ENCODE measurements at places on chromosomes 3 and 15. TPM values are rescaled to one million over a fixed set of nuclear protein-coding genes. Genes with fewer than 3 reads are reported as not detected.

CAND2 gene
- total RNA-seq = 2.6 TPM

ARRDC4 gene
- 40.5 TPM for total RNA-seq

ETFA gene
- total RNA-seq = 67.3 TPM

CHST13 gene
- total RNA-seq = 2.8 TPM

CEP152 gene
- total RNA-seq = 58.9 TPM

DNA sequence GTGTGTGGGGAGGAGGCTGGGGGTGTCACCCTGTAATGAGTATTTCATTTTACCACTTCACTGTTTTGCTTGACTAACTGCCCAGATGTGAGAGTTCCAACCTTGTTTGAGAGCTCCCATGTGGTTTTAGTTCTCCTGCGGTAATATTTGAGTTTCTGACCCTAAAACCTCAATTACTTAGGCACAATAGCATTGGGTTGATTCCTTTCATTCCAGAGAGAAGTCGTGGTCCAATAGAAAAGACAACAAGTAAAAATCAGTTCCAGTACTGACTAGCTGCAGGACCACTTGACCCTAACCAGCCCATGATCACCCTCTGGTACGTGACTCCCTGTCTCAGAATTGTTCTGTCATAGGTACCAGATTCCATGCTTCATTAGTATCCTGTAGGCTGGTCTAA lies 630.4 kb downstream of the CADM2 start:
- H3K27me3 ChIP-seq = no peaks in the 10 kb centered on the region
- no peak overlapping the region for H3K4me3 ChIP-seq
- H3K36me3 ChIP-seq = no peaks in the 10 kb centered on the region
- DNase-seq = no peak
- no peaks in the 10 kb centered on the region for H3K4me1 ChIP-seq

GRCh38 chr3:122063908-122064307 lies 8.7 kb downstream of the CD86 start:
- DNase-seq = no peak
- H3K4me1 ChIP-seq = no peaks in the 10 kb centered on the region
- H3K4me3 ChIP-seq = no peak overlapping the region
- H3K27ac ChIP-seq = no peak overlapping the region
- no peaks in the 10 kb centered on the region for H3K36me3 ChIP-seq

GRCh38 chr3:159988617-159989271 lies at the start of gene IL12A:
Gene IL12A, plus strand, starts transcription at chr3:159988835.
- H3K4me1 ChIP-seq = peaks cover 10% of the 10 kb centered on the region
- peak; percentile 72 for DNase-seq
- no peaks in the 10 kb centered on the region for H3K27me3 ChIP-seq

DNA sequence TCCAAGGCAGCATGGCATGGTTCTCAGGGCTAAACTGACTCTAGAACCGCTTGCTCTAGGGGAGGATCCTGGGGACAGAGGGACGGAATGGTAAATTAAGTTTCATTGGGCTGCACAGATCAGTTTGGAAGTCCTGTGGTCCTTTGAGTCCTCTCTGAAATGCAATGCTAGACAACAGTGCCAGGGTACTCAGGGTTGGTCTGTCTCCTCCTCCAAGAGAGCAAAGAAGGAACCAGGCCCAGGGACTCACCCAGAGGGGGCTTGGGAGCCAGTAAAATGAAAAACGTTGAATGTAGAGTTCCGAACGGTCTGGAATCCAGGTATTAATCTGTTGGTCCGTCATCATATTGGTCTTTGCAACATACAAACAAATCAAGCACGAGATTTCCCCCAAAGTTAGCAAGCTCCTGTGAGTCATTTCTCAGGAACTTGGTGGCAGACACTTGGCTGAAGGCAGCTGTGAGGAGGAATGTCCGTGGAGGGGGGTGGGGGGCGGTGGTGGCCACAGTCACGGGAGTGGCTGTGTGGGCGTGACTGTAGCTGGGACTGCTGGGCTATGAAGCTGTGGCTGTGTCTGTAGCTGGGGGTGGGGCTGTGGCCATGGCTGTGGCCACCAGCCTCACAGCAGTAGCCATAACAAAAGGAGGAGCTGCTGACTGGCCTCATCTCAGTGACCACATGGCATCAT lies 361.0 kb downstream of the SHQ1 start:
- H3K4me3 ChIP-seq = no peak overlapping the region
- peak overlapping the region; percentile 70 for H3K27ac ChIP-seq
- DNase-seq = peak; percentile 86
- peaks cover 51% of the 10 kb centered on the region for H3K4me1 ChIP-seq

DNA sequence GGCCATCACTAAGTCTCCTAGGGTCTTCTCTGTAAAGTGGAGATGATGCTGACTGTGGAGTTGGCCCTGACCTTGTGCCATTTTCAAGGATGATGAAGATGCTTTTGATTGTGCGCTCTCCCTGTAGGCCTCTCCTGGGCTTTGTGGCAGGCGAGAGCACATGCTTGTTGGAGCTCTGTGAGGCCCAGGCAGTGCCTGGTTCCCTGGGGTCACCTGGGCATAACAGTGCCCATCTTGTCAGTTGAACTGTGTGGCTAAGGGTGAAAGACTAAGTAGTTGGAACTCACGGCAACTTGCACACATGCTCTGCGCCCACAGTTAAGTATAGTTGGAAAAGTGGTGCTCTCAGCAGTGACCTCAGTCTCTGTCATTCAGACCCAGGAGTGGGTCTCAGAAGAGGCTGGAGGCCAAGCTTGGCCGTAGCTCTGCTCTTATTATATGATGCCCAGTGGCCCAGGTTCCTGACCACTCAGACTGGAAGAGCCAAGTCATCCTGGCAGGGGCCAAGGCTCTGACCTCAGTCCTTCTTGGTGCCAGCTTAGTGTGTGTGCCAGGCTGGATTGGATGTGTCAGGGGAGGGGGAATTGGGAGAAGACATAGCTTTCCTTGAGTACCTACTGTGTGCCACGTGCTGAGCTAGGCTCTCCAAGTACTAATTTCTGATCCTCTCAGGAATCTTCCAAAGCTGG lies 154.6 kb downstream of the EEFSEC start:
- H3K36me3 ChIP-seq = peaks cover 3% of the 10 kb centered on the region
- no peak overlapping the region for H3K4me3 ChIP-seq
- no peaks in the 10 kb centered on the region for H3K27me3 ChIP-seq
- H3K4me1 ChIP-seq = peaks cover 7% of the 10 kb centered on the region

- H3K27ac ChIP-seq = peak overlapping the region; percentile 7
- no peak overlapping the region for H3K4me3 ChIP-seq
- no peak for DNase-seq
- no peaks in the 10 kb centered on the region for H3K27me3 ChIP-seq
- H3K36me3 ChIP-seq = no peaks in the 10 kb centered on the region
- H3K4me1 ChIP-seq = no peaks in the 10 kb centered on the region
These were observed 141.2 kb downstream of the SERPINI1 start for GRCh38 chr3:167876620-167877281.

GRCh38 chr3:127698691-127699415 lies 26.1 kb downstream of the ABTB1 start:
- peaks cover 28% of the 10 kb centered on the region for H3K4me1 ChIP-seq
- DNase-seq = no peak
- peak overlapping the region; percentile 83 for H3K27ac ChIP-seq
- no peaks in the 10 kb centered on the region for H3K27me3 ChIP-seq
- H3K36me3 ChIP-seq = peaks cover 7% of the 10 kb centered on the region

DNA sequence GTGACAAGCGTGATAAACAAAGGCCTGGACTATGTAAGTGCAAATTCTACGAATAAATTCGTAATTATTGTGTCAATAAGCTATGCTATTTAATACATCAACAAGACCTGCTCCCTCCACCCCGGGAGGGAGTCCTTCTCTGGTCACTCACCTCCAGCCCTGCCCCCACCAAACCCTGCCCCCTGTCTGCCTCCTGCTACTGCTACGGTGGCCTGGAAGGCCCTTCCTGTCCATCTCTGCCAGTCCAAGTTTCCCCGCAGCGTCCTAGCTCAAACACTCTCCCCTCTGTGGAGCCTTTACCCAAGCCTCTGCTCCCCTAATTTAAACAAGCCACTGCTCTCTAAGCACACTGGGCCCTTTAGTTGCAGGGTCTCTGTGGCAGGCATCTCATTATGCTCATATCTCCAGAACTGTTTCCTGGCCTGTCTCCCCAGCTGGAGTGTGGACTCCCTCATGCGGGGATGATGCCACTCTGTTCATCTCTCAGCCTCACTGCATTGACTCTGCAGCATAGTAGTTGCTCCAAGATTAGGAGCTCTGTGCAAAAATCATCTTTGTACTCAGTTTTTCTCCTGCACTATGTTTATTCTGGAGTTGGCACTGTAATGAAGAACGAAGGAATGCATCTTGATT lies 241.2 kb downstream of the NTRK3 start:
- H3K4me3 ChIP-seq = no peak overlapping the region
- no peak overlapping the region for H3K27ac ChIP-seq
- no peaks in the 10 kb centered on the region for H3K4me1 ChIP-seq
- no peaks in the 10 kb centered on the region for H3K27me3 ChIP-seq
- no peaks in the 10 kb centered on the region for H3K36me3 ChIP-seq

DNA sequence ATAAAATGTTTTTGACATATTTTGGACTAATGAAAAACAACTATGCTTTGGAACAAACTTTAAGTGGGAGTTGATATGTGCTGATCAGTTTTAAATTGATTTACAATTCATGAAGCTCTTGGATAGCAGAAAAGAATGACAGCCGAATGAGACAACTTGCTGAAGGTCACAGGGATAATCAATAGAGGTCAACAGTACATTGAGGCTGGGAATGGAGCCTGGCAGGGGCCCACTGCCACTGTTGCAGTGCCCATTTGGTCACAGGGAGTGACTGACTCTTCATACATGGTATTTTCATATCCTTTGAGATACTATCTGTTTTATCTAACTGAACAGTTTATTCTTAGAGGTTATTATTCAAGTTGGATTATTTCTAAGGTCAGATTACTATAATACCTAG lies 58.7 kb upstream of the EIF5A2 start:
- H3K4me3 ChIP-seq = no peak overlapping the region
- DNase-seq = no peak
- H3K4me1 ChIP-seq = no peaks in the 10 kb centered on the region
- H3K27me3 ChIP-seq = no peaks in the 10 kb centered on the region
- no peaks in the 10 kb centered on the region for H3K36me3 ChIP-seq

DNA sequence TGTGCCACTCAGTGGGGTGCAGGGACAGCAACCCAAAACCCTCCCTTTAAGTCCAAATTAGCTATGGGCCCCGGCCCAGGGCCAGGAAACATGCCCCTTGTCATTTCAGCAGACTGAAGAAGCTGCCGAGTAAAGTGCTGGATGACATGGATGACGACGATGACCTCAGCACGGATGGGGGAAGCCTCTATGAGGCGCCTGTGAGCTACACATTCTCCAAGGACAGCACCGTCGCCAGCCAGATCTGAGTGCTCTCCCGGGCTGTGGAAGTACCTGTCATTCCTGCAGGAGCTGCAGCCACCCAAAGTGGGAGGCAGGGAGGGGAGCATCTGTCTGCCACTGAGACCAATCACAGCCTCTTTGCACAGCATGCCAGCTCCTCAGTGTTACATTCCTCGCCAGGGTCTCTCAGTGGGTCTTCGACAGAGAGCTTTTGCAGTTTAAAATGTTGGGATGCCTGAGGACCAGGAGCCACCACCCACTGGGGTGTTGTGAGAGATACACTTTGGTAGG lies 44.4 kb upstream of the MYZAP start:
- H3K4me1 ChIP-seq = peaks cover 19% of the 10 kb centered on the region
- DNase-seq = no peak
- no peaks in the 10 kb centered on the region for H3K36me3 ChIP-seq
- H3K27ac ChIP-seq = no peak overlapping the region
- no peaks in the 10 kb centered on the region for H3K27me3 ChIP-seq
- H3K4me3 ChIP-seq = no peak overlapping the region

- H3K4me1 ChIP-seq = peaks cover 59% of the 10 kb centered on the region
- peaks cover 73% of the 10 kb centered on the region for H3K36me3 ChIP-seq
- no peak for DNase-seq
- H3K27ac ChIP-seq = peak overlapping the region; percentile 77
- no peaks in the 10 kb centered on the region for H3K27me3 ChIP-seq
These were observed 23.6 kb downstream of the ANXA2 start for GRCh38 chr15:60374209-60374608.

Measured in upper lobe of left lung (tissue), 6 donors.